ENCODE measurements at places on chromosomes 6 and 20.

DNA sequence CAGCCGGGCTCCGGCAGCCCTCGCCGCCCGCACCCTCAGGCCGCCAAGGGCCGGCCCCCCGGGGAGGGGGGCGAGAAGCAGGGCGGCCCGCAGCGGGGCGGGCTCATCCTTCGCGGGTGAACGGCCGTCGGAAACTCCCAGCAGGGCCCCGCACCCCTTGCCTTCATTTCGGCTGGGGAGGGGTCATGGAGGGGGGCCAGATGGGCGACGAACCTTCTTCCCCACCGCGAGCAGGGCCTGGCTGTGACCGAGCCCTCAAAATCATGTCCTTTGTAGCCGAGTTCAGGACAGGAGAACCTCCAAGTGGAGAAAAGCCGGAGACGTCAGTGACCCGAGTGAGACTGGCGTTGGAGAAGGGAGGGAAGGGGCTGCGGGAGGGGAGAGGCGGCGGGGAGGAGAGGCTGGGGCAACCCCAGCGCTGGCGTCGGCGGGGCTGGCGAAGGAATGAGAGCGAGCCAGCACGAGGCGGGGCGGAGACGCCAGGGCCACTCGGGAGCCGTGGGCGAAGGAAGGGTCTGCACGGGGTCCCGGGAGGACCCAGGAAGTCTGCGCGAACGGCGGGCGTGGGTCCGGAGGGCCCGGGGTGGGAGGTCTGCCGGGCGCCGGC lies 571 bp upstream of the FOXC1 start:
- no peak for DNase-seq

GRCh38 chr20:62753626-62754025 lies 42.6 kb upstream of the MRGBP start:
- DNase-seq: no peak

DNA sequence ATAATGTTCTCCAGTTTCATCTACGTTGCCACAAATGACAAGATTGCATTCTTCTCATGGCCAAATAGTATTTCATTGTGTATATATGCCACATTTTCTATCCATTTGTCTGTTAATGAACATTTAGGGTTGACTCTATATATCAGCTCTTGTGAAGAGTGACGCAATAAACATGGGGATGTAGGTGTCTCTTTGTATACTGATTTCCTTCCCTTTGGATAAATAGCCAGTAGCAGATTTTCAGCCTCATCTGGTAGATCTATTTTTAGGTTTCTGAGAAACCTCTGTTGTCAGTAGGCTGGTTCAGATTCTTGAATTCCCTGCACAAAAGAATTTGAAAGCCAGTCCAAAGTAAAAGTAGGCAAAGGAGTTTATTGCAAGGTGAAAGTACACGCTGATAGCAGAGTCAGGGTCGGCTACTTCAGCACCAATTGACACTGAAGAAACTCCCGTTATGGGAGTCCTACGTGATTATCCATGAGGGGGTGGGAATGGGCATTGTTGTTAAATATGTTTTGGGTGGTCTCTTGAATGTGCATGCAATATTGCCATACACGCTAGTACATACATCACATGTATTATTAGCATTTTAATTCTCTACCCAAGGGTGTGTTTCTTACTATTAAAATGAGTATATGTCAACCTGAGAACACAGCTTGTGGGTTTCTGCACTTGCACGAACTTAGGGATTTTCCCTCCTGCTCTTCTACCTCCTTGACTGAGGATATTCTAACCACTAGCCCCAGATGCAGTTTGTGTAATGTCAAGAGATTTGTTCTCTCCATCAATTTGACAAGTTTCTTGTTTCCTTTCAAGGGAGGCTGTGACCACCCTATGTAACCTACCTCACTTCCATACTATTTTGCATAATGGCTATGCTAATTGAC lies 14.4 kb upstream of the SLC17A2 start:
- no peak for DNase-seq

- no peak for DNase-seq
These were observed 56.7 kb downstream of the SLC22A23 start for GRCh38 chr6:3400162-3400561.

DNA sequence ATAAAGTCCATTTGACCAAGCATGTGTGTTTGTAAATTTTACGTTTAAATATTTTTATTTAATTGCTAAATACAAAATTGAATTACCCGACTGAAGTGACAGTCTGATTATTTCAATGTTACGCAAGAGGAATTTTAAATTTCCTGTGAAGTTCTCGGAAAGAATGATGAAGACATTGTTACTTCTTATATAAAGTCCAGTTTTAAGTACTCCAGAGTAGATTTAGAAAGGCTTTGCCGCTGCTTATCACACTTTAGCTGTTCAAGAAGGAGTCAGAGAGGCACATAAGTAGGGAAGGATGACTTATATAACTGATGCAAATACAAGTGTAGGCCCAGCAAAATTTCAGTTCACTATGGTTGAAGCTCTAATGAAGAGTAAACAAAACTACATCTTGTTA lies 265.1 kb upstream of the CITED2 start:
- DNase-seq: no peak

All from stimulated activated CD8-positive, alpha-beta memory T cell treated with anti-CD3 and anti-CD28 coated beads, Interleukin-15, amount 100 ng/mL, for 4 hours (primary cell).